ENCODE measurements at places on chromosomes 6 and 20.

DNA sequence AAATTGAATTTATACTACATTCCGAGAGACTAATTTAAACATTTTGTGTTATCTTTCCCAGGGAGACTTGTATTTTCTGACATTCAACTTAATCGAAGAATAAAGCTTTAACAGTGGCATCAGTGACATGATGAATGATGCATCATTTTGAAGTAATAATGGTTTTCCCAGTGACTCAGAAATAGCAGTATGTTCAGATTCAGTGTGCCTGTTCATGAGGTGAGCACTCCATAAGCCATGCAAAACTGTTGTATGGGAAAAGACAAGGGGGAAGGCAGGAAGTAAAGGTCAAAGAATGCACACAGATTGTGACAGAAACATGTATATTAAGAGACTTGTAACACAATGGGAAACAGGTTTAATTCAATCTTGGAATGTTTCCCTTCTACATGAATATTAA lies 1348.2 kb upstream of the GJE1 start:
- DNase-seq = no peak

DNA sequence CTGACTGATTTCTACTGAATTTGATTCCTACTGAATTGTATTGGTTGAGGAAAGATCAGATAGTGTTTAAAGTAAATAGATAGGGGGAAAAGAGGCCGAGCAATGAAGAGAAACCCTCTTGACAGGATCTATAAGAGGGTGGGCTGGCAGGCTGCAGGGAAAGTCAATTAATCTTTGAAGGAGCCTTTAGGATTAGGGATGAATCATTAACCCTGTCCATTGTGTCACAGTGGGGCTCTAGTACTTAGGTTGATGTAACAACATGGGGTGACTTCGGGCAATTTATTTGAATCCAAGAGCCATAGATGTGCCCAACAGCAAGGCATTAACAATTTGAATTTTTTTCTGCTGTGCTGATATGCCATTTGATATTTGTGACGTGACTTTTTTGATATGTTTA lies 7.5 kb downstream of the RFX6 start:
- no peak for DNase-seq

- no peak for DNase-seq
Measured at GRCh38 chr6:11494786-11495564, 42.6 kb upstream of the TMEM170B start.

DNA sequence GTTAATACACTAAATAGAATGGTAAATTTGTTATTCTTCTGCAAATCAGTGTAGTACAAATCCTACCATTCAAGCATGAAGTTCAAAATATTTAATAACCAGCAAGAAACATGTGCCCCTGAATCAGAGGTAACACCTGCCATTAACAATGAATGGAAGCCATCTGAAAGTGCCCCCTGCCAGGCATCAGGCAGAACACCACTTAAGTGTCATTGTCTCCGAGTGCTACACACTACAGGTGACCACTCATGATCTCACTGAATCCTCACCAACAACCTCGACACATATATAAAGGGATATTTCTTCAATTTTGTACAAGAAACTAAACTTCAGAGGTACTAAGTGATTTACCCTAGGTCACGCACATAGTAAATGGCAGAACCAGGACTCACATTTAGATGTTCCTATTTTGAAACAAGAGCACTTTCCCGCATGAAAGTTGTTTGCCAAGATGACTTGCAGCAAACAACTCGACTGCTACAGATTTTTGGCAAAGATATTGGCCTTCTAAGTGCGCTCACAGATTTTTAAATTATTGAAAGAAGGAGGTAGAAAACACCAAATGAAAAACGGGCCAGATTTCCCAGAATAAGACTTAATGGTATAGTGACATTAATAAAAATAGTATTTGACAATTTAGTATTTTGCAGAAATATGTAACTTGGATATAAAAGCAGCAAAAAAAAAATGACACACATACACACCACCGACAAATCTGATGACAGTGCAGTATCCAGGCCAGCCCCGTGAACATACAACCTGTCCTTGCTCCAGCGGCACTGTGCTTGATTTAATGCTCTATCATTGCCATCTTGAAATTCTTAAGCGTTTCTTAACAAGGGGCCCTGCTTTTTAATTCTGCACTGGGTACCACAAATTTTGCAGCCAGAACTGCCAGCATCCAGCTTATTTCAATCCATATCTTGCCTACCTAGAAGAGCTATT lies 274.5 kb downstream of the ALDH8A1 start:
- no peak for DNase-seq

DNA sequence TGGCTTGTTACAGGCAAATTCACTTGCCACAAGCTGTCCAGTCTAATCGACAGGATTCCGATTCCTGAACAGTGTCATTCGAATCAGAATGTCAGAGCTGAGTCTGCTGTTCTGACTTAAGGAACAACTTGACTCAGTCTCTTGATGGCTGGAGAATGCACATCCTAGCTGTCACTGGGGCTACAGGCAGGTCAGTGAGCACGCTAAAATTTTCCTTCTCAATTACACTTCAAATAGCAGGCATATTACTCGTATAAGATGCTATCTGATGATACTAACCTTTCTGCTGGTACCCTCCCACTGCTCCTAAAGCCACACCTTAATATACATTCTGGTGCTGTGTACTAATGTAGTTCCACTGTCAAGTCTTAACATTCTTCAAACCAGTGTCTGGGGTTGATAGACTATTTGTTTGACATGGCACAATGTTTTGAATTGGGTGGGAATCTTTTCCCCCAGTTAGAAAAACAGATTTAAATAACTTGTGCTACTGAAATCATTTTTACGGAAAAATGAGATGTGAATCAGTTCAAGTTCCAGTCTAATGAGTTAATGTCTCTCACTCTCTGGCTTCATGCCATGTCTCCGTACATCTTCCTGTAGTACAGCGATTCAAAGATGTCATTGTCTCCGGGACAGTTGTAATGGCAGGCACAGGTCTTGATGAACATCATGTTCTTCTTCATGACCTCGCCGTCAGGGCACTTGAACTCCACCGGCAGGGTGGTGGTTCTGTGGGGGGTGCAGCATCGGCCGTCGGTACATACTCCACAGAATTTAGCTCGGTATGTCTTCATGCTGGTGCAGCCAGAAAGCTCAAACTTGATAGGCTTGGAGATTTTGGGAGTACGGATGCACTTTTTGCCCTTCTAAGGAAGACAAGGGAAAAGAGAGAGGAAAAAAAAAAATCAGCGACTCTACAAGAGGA lies 2.2 kb downstream of the CCN2 start:
- no peak for DNase-seq

GRCh38 chr6:16419636-16420336 lies 181.4 kb downstream of the GMPR start:
- DNase-seq = no peak

GRCh38 chr6:40692337-40692736 lies 105.2 kb upstream of the LRFN2 start:
- no peak for DNase-seq

GRCh38 chr6:39776581-39776980 lies 15.6 kb upstream of the DAAM2 start:
- no peak for DNase-seq

DNA sequence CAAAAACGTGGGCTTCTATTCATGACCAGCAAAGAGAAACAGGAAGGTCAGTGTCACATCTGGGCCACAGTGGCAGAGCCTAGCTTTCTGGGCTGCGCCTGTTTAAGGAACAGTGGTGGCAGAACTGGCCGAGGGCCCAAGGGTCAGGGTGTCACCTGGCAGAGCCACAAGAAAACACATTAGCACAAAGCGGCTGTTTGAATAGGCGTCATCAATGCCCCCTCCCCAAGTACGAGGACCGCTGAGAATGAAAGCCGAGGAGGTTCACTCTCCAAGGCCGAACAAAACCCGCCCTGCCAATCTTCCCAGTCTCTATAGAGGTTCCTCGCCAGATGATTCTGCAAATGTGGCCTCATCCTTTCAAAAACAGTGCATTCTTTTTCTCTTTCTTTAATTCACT lies 125.2 kb upstream of the TRAF3IP2 start:
- DNase-seq = no peak

DNA sequence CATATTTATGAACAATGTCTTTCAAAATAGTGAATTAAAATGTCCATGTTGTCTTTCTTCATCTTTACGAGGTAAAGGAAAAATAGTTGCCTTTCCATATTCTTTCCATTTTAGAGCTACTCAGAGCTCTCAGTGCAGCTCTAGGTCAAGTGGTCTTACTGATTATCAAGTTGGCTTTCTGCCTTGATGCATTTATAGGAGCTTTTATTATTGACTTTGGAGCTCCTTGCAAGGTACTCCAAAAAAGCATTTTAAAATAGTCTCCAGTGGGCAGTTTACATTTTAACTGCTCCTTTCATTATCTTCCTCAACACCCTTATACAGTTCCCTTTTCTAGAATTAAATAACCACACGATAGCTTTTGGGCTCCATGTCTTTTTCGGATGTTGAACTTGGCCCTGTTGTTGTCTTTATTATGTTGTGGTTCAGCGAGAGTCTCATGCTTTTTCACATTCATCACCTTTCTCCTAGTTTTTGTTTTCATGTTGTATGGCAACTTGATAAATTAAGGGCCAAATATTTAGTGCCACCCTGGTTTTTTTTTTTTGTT lies 122.9 kb downstream of the CLIC5 start:
- DNase-seq = no peak

- no peak for DNase-seq
Measured at GRCh38 chr20:21259346-21259745, 43.8 kb upstream of the XRN2 start.

- no peak for DNase-seq
Measured at GRCh38 chr6:168125429-168126001, 46.5 kb upstream of the FRMD1 start.

GRCh38 chr6:125808060-125808459 lies 17.3 kb downstream of the NCOA7 start:
- DNase-seq = no peak

DNA sequence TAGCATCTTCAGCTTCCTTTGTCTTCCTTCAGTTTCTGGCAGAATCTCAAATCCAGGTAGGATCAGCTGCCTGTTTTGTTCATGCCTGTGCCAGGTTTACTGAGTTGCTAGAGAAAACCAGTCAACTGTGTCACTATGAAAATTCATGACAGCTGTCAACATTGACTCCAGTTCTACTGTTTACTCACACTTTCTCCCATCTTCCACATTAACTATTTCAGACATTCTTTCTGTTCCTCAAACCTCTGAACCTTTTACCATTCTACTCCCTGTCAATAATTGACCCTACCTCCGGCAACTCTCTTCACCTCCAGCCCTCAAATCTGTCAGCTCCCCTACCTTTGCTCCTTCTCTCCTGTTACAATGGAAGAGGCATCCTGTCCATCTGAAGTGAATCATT lies 8.5 kb downstream of the ENPP4 start:
- DNase-seq = no peak

DNA sequence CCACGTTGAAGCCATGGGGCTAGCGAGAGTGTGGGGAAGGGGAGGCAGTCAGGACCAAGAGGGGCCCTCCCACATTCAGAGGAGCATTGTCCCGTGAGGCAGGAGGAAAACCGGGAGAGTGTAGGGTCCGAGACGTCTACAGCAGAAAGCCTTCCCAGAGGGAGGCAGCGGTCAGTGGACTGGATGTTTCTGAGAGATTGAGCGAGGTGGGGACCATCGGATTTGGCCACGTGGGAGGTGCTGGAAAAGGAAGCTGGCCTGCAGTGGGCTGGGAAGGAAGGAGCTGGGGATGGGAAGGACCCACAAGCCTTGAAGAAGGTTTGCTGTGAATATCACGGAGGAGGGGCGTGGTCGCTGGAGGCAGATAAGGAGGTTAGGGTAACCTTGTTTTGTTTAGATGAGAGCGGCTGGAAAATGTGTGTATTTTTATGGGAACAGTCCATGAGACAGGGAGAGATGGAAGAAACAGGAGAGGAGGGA lies 119.0 kb upstream of the RNF24 start:
- no peak for DNase-seq

GRCh38 chr6:108969776-108970175 lies 121.6 kb downstream of the ARMC2 start:
- DNase-seq = no peak

GRCh38 chr6:141364232-141364631 lies 768.5 kb upstream of the GJE1 start:
- no peak for DNase-seq

GRCh38 chr6:76418560-76419223 lies 346.2 kb upstream of the IMPG1 start:
- no peak for DNase-seq

GRCh38 chr6:33777398-33778388 lies 11.2 kb downstream of the LEMD2 start:
- no peak for DNase-seq

- DNase-seq = no peak
Measured at GRCh38 chr20:15113144-15113773, 775.8 kb upstream of the FLRT3 start.

- DNase-seq = no peak
Measured at GRCh38 chr6:127332383-127332961, 10.9 kb downstream of the ECHDC1 start.

DNA sequence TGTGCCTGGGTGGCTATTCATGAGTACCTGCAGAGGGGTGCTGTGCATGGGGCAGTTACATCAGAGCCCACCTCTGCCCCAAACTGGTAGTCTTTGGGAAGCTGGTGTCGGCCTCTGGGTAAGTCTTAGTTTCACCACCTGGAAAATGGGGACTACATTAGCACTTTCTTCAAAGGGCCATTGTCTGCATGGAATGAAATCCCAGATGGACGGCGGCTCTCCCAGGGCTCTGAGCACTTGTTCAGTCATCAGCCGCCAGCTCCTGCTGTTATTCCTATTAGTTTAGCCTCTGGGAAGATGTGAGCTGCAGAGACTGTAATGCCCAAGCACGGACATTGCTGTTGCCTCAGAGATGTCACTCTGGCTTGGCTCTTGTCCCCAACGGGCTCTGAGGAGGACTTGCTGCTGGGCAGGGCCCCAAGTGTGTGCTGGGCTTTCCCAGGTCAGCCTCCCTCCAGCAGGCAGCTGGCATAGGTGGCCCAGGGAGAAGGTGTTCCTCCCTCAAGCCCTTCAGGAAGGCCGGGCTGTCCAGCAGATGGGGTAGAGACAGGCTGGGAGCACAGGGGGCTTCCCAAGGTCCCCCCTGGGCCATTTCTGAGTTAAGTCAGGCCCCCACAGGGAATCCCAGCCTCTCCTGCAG lies 268.3 kb downstream of the TFAP2C start:
- DNase-seq = no peak

GRCh38 chr6:134132494-134133141 lies 80.2 kb upstream of the SLC2A12 start:
- no peak for DNase-seq

- no peak for DNase-seq
Measured at GRCh38 chr6:41271901-41272395, 14.5 kb downstream of the TREM1 start.

DNA sequence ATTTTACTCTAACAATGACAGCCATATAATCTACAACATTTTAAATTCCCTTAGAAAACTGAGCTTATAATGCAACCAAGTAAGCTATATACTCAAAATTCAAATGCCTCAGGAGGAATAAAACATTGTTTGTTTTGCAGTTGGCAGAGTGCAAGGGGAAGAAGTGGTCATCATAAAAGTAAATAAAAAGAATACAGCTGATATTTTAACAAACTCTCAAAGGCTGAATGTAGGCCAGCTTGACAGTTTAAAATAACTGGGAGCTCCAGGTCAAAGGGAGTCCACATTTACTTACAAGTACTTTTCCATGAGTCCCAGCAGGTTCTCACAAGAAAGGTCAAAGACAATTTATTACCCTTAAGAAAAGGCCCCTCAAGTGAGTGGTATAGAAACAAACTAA lies 589.8 kb downstream of the BCKDHB start:
- no peak for DNase-seq

- no peak for DNase-seq
Measured at GRCh38 chr6:17869010-17869752, 118.3 kb downstream of the KIF13A start.
